ENCODE measurements at places on chromosomes 7 and 10.
A peak's percentile ranks its signal among the peaks of the same experiment; 100 is the strongest.

GRCh38 chr10:102309916-102310315, 64.6 kb downstream of the GBF1 start:
- DNase-seq, result no peak

GRCh38 chr7:41133690-41134299, 569.1 kb downstream of the INHBA start:
- DNase-seq, result no peak

- DNase-seq, result peak; percentile 55
Measured at GRCh38 chr10:72260239-72260975, 13.3 kb upstream of the DDIT4 start.

GRCh38 chr7:2307690-2308107, 6.5 kb downstream of the SNX8 start:
- DNase-seq, result no peak

DNA sequence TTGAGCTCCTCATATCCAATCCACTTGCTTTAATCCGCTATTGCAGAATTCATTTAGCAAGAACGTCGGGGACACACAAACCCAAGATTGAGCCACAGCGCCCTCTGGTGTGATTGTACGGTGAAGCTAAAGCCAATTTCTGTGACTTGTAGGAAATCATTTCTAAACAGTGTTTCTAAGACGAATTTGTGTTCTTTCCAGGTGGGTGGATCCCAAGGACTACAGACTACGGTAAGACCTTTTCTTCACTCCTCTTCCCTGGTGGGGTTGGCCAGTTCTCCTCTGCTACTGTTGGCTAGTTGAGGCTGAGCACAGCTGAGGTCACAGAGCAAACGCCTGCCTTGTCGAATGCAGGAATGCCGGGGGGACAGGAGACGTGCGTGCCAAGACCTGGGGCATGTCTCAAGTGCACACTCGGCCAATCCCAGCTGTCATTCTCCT, 5.2 kb downstream of the DMBT1 start:
- DNase-seq, result peak; percentile 83

GRCh38 chr10:12728494-12728893, 273.0 kb downstream of the CCDC3 start:
- no peak for DNase-seq

GRCh38 chr10:48504141-48504885, 100.6 kb downstream of the ARHGAP22 start:
- DNase-seq, result no peak

- no peak for DNase-seq
Measured at GRCh38 chr7:30531286-30531685, 26.7 kb upstream of the GGCT start.

GRCh38 chr7:5532536-5533335, 109.1 kb upstream of the TNRC18 start:
- no peak for DNase-seq

DNA sequence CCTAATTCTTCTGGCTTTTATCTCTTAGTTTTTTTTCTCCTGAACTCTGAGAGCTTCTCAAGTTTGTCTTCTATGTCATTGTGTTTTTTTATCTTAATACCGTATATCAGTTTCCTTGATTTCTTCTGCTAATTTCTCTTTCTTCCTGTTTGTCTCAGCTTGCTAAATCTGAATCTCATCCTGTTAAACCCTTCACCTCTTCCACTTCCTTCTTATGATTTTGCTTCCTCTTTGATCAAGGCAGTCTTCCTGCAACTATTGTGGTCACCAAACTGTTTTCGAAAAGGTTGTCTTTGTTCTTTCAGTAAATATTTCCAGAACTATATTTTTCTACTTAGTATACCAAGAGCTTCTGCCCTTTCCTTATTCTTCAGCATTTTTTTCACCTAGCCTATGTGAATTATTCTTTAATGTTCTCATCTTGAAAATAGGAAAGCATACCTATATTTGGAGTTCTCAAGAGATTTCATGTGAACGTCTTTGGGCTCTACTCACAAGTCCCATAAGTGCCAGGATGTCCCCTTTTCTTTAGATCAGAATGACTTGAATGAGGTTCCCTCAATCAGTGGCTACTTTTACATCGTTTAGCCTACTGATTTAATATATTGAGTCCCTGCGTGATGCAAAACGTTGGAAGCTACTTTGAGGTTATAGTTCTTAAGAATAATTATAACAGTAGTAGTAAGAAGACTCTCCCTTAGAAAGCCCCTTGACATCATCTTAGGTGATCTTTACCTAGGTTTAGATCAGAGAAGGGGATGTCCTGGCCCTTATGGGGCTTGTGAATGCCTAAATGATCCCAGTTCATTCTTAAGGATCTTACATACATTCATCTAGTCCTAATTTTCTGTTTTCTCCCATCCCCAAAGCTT, 415.4 kb upstream of the AUTS2 start:
- no peak for DNase-seq
